ENCODE measurements at places on chromosomes 2 and 18.

DNA sequence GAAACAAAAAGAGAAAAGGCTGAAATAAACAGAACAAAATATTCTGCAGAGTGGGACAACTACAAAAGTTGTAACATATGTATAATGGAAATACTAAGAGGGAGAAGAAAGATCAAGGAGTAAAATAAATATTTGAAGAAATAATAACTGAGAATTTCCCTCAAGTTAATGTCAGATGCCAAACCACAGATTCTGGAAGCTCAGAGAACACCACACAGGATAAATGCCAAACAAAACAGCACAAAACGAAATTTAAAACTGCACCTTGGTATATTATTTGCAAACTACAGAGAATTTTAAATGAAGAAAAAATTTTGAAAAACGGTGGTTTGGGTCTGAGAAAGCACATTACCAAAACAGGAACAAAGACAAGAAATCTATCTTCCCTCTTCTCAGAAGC lies 1588.9 kb upstream of the TMEFF2 start:
- no peak for DNase-seq

DNA sequence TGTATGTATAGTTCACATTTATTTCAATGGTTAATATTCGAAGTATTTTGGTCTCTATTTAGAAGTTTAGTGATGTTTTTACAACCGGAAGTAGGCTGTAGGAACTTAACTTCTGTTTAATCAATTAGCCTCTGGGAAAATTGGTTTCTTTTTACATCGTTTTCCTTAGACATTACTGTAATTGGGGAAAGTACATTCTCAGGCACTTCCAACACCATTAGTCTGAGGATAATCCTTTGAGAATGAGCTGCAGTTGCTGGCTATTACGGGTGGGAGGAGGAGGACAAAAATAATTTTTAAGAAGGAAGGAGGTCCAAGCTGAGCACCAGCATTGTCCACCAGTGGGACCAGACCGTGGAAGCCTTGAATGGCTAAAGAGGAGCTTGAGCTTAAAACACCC lies 70.4 kb upstream of the ST3GAL5 start:
- no peak for DNase-seq

DNA sequence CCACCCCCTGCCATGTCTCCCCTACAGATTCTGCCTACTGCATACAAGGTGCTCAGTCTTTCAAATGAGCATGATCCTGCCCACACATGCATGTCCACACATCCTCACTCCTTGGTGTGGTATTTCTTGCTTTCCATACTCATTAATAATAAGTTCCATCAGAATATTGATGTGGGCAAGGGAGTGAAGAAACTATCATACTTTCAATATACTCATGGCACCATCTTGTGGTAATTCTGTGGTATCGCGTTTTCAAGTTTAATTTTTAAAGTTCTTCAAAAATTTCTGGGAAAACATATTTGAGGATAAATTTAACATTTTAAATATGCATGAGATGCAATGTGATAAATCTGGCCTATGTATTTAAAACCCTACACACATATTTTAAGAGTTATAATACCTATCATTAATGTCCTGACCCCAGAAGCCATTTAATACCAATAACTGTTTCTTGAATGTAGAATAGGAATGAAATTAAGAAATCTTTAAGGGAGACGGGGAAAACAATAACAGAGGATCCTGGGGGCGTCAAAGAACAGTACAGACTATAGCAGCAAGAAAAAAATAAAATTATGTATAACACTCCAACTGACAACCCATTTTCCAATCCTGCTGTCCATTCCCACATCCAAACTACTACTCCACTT lies 110.1 kb downstream of the ZNF385B start:
- DNase-seq = no peak

DNA sequence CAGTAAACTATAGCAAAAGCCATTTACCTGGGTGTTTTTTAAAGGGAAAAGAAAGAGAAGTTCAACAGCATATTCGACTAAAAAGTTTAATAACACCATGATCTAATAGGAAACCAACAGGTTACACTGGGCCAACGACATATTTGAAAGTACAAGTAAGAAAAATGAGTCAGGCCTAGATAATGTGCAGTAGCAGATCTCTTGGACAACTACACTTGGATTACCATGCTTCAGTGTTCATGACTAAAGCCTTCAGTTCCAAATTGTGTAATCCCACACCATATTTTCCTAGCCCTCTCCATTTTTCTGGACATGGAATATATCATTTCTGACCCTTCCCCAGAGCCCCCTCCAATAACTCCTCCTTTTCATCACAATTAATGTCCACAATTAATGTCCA lies 39.1 kb upstream of the FIGN start:
- no peak for DNase-seq

- no peak for DNase-seq
Measured at GRCh38 chr2:33134791-33135560, 188.2 kb downstream of the LTBP1 start.

DNA sequence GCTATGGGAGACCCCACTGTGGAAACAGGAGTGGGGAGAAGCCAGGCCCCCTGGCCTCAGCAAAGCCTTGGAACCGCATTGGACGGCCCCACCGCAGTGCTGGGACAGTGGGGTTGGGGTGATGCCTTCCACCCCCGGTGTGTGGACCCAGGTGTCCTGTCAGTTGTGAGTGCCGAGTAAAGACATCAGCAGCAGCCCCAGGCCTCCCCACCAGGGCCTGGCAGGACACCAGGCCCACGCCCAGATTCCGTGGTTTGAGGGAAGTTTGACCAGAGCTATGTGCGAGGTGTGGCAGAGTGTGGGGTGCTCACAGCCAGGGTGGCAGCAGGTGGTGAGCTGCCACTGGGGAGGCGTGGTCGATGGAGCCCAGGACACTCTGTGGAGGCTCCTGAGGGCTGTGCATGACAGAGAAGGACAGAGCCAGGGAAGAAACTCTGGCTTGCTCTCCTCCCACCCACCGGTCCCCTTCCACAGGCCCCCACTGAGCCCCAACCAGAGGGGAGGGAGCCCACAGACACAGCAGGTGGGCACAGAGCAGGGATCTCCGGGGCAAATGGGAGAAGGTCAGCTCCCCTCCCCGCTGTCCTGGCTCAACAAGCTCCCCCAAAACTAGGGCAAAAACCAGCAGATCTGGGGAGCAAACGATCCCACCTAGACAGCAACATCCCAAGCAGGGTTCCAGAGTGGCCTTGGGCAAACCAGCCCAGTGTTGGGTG lies 69.1 kb downstream of the TWIST2 start:
- DNase-seq = no peak

DNA sequence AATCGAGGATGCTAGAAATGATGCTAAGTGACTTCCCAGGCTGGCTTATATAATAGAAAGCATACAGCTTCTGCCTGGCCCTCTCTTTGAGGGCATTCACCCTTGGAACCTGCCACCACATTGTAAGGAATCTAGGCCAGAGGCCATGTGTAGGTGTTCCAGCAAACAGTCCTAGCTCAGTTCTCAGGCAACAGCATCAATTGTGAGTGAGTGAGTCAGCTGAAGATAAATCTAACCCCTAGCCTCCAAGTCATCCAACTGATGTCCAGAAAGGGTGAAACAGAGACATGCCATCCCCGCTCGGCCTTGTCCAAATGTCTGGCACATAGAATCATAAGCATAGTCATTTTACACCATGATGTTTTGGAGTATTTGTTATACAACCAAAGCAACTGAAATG lies 324.3 kb upstream of the KLHL14 start:
- no peak for DNase-seq

GRCh38 chr2:230846360-230846759 lies 18.4 kb upstream of the ITM2C start:
- DNase-seq = no peak

GRCh38 chr2:3065928-3066327 lies 311.7 kb downstream of the EIPR1 start:
- no peak for DNase-seq

DNA sequence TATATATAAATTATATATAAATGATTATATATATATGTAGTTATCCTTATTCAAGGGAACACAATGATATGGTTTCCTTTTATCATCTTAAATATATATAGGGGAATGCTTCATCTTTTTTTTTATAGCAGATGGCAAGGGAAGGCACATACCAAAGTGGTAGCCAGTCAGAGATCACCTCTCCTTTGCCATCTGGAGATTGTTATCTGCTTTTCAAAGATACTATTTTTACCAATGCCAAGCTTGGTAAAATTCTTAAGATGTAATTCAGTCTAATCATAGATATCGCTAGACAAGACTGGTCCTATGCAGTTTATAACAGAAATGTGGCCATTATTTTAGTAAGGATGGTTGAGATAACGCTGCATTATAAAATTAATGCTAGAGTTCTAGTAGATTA lies 64.7 kb upstream of the DSEL start:
- DNase-seq = no peak

- DNase-seq = no peak
Measured at GRCh38 chr2:9914384-9915065, 37.0 kb upstream of the GRHL1 start.

DNA sequence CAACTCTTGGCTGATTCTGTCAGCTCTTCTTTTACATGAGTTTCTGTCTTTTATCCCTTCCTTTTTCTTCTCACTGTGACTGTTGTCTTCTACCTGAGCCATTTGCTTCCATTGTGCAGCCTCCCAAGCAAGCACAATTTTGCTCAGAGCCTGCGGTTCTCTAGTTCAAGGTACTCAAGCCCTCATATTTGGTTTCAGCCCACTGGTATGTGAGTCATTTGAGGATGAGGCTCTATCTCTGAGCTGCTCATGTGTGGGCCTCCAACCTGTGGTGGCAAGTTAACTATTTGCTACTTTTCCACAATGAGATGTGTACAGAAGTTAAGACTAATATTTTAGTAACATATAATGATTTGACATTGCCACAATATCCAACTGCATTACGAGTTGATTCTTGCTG lies 183.0 kb downstream of the PHLPP1 start:
- no peak for DNase-seq

DNA sequence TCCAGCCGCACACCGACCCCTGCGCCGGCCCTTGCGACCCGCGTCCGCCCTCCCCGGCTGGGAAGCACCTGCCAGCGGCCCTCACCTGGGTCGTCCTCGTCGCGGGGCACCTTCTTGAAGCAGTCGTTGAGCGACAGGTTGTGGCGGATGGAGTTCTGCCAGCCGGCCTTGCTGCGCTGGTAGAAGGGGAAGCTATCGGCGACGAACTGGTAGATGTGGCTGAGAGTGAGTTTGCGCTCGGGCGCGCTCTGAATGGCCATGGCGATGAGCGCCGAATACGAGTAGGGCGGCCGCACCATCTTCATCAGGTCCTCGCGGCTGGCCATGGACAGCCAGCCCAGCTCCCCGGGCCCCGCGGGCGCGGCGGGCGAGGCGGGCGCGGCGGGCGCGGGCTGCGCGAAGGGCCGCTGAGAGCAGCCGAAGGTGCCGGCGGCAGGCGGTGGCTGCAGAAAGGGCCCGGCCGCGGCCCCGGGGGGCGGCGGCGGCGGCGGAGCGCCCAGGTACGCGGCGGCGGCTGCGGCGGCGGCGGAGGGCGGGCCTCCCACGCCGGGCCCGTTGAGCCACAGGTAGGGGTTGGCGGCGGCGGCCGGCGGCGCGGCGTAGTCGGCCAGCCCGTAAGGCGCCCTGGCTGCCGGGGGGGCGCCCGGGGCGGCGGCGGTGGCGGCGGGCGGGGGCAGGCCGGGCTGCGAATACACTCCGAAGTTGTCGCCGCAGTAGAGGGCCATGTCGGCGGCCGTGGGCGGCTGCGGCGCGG lies 505 bp downstream of the FOXI3 start:
- DNase-seq = no peak

DNA sequence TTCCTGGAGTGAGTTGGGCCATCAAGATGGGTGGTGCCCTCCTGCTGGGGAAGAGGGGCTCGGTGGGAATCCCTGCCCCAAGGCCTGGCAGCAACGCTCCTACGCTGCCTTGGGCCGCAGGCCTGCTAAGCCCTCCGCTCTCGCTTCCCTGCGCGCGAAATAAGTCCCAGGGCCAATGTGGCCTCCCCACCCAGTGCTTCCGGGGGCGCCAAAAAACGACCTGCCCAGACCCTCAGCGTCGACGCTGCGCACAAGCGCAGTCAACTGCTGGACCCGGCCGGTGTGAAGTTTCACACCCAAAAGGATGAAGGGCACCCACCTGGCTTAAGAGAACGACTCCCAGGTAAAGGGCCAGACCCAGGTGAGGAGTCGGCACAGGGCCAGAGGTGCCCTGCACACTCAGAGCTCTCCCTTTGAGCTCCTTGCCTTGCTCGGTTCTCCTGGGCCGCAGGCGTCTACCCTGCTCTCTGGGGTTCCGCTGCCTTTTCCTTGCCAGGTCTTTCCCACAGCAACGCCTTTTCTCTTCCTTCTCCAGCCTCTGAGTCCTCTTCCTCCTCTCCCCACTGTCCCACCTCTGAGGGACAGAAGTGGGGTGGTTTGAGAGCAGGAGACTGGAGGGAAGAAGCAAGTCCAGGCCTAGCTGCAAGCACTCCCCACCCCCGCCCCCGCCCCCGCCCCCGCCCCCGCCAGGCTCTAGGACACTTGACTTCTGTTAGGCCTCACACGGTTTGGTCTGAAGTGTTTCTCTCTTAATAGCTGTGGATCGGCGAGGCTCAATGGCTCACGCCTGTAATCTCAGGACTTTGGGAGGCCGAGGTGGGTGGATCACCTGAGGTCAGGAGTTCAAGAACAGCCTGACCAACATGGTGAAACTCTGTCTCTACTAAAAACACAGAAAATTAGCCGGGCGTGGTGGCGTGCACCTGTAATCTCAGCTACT lies at the start of gene DNAJC5G:
Gene DNAJC5G, plus strand, starts transcription at position 223 of the 940 bp plus-strand sequence. CDS start 1,296 bp downstream, outside the sequence.
- DNase-seq = no peak

DNA sequence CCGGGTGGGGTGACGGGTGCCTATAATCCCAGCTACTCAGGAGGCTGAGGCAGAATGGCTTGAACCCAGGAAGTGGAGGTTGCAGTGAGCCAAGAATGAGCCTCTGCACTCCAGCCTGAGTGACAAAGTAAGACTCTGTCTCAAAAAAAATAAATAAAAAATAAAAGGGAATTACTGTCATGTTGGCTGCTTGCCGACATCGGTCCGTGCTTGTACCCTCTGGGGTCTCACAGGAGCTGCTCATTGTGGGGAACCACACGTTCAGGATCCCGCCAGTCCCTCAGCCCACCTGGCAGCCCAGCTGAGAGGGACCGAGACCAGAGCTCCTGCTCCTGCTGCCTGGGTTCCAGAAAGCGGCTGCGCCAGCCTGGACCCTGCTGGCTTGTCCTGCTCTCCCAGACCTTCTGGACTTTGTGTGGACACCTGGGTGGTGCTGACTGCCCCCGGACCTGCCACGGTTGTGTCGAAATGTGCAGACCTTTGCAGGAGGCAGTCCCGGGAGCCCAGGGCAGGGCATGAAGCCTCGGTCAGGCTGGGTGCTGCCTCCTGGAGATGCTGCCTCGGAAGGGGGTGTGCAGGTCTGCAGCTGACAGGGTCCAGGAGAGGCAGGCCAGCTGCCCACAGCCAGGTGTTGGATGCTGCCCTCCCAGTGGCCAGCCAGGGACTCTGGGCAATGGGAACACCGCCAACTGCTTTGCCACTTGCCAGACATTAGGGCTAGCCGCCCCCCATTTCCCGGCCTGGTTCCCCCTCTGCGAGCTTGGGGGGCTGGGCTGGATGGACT lies 16.4 kb downstream of the KLF11 start:
- DNase-seq = no peak

DNA sequence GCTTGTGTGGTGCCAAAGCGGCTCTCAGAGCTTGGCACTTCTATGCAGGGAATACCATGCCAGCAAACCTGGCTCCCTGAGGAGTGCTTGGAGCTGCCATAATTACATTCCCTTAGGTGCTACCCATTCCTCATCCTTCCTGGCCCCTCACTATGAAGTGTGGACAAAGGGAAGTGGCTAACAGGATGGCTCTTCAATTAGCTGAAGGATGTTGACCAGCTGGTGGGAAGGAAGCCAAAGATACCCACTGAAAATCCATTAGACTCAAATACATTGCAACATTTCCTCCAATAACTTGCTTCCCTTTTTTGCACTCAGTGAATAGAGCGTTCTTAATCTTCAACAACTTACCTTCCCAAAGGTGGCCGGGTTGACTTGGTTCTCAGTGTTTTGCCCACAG lies 8.5 kb downstream of the RFX8 start:
- no peak for DNase-seq

- DNase-seq = no peak
Measured at GRCh38 chr2:22950431-22950830, 434.5 kb upstream of the KLHL29 start.
